ENCODE measurements at places on chromosomes 2 and 18.
A peak's percentile ranks its signal among the peaks of the same experiment; 100 is the strongest.

DNA sequence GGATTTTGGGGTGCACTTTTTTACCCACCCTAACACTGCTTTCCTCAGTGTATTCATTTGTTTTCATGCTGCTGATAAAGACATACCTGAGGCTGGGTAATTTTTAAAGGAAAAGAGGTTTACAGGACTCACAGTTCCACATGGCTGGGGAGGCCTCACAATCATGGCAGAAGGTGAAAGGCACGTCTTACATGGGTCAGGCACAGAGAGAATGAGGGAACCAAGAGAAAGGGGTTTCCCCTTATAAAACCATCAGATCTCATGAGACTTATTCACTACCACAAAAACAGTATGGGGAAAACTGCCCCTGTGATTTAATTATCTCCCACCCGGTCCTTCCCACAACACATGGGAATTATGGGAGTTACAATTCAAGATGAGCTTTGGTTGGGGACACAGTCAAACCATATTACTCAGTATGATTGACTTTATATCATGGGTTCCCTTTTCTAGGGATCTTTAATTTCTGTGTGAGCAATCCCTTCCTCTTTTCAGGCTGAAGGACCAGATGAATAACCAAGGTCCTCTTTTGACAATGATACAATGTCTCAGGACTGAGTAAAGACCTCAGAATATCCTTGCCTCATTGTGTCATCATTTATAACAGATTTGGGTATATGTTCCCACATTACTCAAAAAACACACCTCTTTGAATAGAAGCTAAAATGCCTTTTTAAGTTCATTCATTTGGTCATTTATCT, 100.1 kb upstream of the TRIB2 start:
- peaks cover 8% of the 10 kb centered on the region for H3K4me1 ChIP-seq
- DNase-seq, result no peak
- no peaks in the 10 kb centered on the region for H3K27me3 ChIP-seq
- H3K27ac ChIP-seq, result no peak overlapping the region

GRCh38 chr2:166163775-166164174, 36.0 kb upstream of the SCN1A start:
- no peak overlapping the region for H3K27ac ChIP-seq
- DNase-seq, result no peak
- no peak overlapping the region for H3K4me3 ChIP-seq
- peaks cover 6% of the 10 kb centered on the region for H3K4me1 ChIP-seq

DNA sequence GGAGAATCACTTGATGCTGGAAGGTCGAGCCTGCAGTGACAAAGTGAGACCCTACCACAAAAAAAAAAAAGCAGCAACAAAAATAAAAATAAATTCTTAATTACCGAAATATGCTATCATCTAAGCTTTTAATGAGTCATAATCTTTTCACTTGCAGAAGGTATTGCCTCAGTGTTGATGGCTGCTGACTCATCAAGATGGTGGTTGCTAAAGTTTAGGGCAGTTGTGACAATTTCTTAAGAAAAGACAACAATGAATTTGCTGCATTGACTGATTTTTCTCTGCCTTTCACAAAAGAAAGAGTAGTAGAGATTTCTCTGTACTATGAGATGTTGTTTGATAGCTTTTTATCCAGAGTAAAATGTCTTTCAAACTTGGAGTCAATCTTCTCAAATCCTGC, 1809.0 kb downstream of the SUCLG1 start:
- no peak for DNase-seq
- H3K4me1 ChIP-seq, result no peaks in the 10 kb centered on the region
- H3K4me3 ChIP-seq, result no peak overlapping the region
- H3K27me3 ChIP-seq, result no peaks in the 10 kb centered on the region
- H3K36me3 ChIP-seq, result no peaks in the 10 kb centered on the region

DNA sequence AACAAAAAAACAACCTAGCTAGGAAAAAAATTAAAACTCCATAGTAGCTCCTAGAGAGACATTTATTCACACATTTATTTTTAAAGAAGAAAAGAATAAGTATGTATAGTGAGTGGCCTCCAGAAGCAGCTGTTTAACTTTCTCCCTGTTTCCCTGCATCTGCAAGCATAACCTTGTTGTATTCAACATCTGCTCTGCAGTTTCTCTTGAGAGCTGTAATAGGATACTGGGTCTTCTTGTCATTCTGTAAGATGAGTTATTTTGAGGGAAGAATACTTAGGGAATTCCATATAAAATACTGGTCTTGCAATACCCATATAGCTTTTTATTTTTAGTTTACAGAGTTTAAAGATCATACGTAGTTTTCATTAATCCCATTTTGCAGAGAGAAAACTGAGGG, 246.6 kb downstream of the LRRTM1 start:
- H3K36me3 ChIP-seq, result no peaks in the 10 kb centered on the region
- peaks cover 40% of the 10 kb centered on the region for H3K4me1 ChIP-seq
- no peaks in the 10 kb centered on the region for H3K27me3 ChIP-seq
- H3K27ac ChIP-seq, result no peak overlapping the region

DNA sequence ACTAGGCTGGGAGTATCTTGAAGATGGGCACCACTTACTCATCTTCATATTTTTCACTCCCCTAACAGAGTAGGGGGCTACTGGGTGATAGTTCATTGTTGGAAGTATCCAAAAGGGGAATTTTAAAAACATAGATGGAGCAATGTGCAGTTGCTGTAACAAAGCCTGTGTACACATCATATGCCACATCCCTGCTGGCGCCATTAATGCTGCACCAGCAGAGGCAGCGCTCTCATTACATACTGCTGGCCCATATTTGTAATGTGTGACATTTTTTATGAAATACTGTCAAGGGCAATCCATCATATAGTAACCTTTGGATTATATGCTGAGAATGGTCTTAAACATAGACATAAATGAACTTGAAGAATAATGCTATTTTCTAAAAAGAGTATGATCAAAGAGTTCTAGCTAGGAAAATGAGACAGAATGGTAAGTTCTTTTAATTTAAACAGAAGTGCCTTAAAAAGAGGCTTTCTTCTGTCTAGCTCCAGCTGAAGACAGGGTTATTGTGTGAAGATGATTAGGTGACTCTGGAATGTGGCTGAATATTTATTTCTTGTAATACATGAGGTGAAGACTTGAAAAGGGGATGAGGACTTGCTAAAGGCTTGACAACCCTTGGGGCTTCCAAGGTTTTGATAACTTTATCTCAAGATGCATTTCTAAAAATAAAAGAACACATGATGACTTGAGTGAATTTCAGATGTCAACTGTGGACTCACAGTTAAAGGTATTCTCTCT, 2.4 kb upstream of the TMEM178A start:
- peaks cover 50% of the 10 kb centered on the region for H3K27me3 ChIP-seq
- no peak for DNase-seq
- H3K4me3 ChIP-seq, result no peak overlapping the region
- H3K4me1 ChIP-seq, result peaks cover 10% of the 10 kb centered on the region
- H3K36me3 ChIP-seq, result no peaks in the 10 kb centered on the region

DNA sequence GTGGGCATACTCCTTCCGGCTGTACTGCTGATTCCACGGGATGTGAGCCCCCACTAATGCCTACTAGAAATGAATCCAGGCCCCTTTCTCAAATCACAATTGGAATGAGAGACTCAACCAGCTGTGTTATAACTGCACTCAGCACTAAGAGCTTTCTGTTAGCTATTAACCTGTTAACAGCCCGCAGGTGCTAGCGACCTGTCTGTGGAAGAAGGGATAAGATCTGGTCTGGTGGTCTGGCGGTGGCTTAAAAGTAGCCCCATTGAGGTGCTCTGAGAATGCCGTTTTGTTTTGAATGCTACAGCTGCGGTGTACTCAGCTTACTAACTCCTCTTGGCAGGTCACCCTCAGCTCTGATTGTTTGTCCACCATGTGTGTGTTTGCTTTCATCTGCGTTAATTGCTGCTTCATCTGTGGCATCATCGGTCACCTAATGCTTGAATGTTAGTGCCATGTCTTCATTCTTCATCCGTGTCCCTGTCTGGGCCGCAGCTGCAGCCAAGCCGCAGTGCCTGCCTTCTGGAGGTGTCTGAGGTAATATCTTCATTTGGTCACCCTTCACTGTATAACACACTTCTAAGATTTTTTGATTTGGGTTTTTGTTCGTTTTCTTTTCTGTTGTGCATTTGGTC, 16.3 kb downstream of the RAB12 start:
- no peaks in the 10 kb centered on the region for H3K27me3 ChIP-seq
- H3K27ac ChIP-seq, result no peak overlapping the region
- H3K4me3 ChIP-seq, result no peak overlapping the region
- H3K36me3 ChIP-seq, result no peaks in the 10 kb centered on the region
- no peak for DNase-seq

DNA sequence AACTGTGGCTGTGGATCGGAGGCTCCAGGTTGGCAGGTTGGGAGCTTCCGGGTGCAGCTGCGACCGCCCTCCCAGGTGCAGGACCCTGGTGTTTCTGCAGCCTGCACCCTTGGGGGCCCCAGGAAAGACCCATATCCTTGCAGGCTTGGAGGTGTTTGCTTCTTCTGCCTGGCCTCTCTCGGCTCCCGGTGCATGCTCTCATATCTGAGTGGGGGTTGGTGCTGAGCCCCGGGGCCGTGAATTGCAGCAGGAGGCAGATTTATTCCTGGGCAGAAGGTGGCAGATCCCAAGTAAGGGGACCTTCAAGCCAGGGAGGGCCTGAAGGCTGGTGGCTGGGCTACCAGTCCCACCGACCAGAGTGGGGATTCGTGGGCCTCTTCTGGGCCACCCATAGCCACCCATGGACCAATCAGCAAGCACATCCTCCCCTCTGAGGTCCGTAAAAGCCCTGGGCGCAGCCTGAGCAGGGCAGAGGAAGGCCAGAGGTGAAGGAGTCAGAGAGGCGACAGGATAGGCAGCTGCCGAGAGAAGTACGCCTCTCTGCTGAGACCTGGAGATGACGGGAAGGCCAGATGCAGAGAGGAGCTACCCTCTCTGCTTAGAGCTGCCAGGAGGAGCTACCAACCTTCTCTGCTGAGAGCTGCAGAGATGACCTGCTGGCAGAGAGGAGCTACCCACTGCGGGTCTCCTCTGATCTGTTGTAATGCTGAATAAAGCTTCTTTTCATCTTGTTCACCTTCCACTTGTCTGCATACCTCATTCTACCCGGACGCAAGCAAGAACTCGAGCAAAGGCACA, 1279.0 kb upstream of the LRRTM1 start:
- no peak overlapping the region for H3K27ac ChIP-seq
- no peaks in the 10 kb centered on the region for H3K36me3 ChIP-seq
- H3K4me3 ChIP-seq, result no peak overlapping the region

- H3K27me3 ChIP-seq, result no peaks in the 10 kb centered on the region
- no peaks in the 10 kb centered on the region for H3K36me3 ChIP-seq
- H3K4me1 ChIP-seq, result no peaks in the 10 kb centered on the region
- DNase-seq, result no peak
- no peak overlapping the region for H3K27ac ChIP-seq
Observed at GRCh38 chr18:24071029-24071428, 56.5 kb downstream of the TTC39C start.

GRCh38 chr2:11809586-11810236, 63.3 kb downstream of the LPIN1 start:
- no peak for DNase-seq
- no peak overlapping the region for H3K27ac ChIP-seq
- no peaks in the 10 kb centered on the region for H3K27me3 ChIP-seq
- no peak overlapping the region for H3K4me3 ChIP-seq
- H3K4me1 ChIP-seq, result no peaks in the 10 kb centered on the region

GRCh38 chr2:191391171-191391570, 146.0 kb downstream of the MYO1B start:
- no peaks in the 10 kb centered on the region for H3K27me3 ChIP-seq
- peaks cover 15% of the 10 kb centered on the region for H3K36me3 ChIP-seq
- no peak overlapping the region for H3K4me3 ChIP-seq

DNA sequence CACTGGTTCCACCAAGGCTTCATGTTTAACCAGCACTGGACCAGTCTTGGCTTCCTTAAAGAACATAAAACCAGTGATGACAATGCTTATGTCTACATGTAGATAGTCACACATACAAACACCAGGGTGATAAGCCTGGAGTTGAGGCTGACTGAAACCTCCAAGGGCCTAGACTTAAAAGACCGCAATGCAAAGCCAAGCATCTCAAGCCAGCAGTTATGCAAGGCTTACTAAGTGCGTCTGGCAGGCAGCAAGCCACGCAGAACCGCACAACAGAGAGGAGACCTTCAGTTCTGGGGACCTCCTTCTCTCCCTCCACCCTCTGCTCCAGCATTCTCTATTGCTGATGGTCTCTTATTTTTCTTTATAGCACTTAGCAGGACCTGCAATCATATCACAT, 63.2 kb upstream of the ACAA2 start:
- H3K27me3 ChIP-seq, result no peaks in the 10 kb centered on the region
- no peak overlapping the region for H3K27ac ChIP-seq
- no peak for DNase-seq
- no peaks in the 10 kb centered on the region for H3K4me1 ChIP-seq
- H3K4me3 ChIP-seq, result no peak overlapping the region
- no peaks in the 10 kb centered on the region for H3K36me3 ChIP-seq

- H3K4me3 ChIP-seq, result no peak overlapping the region
- DNase-seq, result no peak
- peaks cover 2% of the 10 kb centered on the region for H3K4me1 ChIP-seq
- H3K27ac ChIP-seq, result no peak overlapping the region
- no peaks in the 10 kb centered on the region for H3K27me3 ChIP-seq
Observed at GRCh38 chr2:36857713-36858112, 108.6 kb downstream of the STRN start.

GRCh38 chr2:239506961-239507360, 106.1 kb upstream of the HDAC4 start:
- H3K36me3 ChIP-seq, result no peaks in the 10 kb centered on the region
- no peak overlapping the region for H3K27ac ChIP-seq
- H3K4me1 ChIP-seq, result no peaks in the 10 kb centered on the region
- no peak for DNase-seq
- H3K27me3 ChIP-seq, result no peaks in the 10 kb centered on the region
- H3K4me3 ChIP-seq, result no peak overlapping the region

DNA sequence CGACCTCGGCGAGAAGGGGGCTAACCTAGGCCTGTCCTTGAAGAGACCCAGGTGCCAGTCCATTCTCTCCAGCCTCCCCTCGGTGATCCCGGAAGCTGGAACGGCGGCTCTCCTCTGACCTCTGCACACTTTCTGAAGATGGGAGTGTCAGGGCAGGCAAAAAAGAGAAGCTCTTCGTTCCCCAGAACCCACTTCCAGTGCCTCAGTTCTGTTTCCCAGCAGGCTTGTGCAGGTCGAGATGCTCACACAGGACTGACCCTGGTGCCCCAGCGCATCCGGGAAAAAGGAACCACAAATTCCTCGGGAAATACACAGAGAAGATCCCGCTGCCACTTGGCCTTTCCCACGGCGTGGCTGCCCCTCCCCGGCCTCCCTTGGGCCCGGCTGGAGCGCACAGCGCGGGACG, 681 bp upstream of the PTPN18 start:
- H3K36me3 ChIP-seq, result no peaks in the 10 kb centered on the region
- peak overlapping the region; percentile 82 for H3K4me3 ChIP-seq
- H3K27me3 ChIP-seq, result peaks cover 41% of the 10 kb centered on the region
- DNase-seq, result peak; percentile 16
- H3K4me1 ChIP-seq, result peaks cover 36% of the 10 kb centered on the region
- H3K27ac ChIP-seq, result no peak overlapping the region

DNA sequence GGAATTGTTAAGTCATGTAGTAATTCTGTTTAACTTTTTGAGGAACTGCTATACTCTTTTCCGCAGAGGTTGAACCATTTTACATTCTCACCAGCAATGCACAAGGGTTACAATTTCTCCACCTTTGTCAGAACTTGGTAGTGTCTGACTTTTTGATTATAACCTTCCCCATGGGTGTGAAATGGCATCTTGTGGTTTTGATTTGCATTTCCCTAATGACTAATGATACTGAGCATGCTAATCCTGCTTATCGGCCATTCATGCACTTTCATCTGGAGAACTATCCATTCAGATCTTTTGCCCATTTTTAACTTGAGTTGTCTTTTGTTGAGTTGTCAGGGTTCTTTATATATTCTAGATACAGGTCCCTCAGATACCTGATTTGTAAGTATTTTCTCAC, 47.2 kb downstream of the CYB5A start:
- no peaks in the 10 kb centered on the region for H3K4me1 ChIP-seq
- no peak for DNase-seq
- no peaks in the 10 kb centered on the region for H3K36me3 ChIP-seq
- H3K27ac ChIP-seq, result no peak overlapping the region
